ENCODE measurements at places on chromosomes 4 and X.

GRCh38 chr4:160318567-160319220 is 1215.8 kb downstream of the RAPGEF2 start:
- DNase-seq, result no peak

- DNase-seq, result no peak
Observed at GRCh38 chrX:118734909-118735308, 7.5 kb downstream of the IL13RA1 start.

- DNase-seq, result peak; percentile 34
Observed at GRCh38 chrX:24838629-24839028, 144.9 kb downstream of the POLA1 start.

GRCh38 chr4:184253072-184253420 is 35.4 kb upstream of the ENPP6 start:
- no peak for DNase-seq

DNA sequence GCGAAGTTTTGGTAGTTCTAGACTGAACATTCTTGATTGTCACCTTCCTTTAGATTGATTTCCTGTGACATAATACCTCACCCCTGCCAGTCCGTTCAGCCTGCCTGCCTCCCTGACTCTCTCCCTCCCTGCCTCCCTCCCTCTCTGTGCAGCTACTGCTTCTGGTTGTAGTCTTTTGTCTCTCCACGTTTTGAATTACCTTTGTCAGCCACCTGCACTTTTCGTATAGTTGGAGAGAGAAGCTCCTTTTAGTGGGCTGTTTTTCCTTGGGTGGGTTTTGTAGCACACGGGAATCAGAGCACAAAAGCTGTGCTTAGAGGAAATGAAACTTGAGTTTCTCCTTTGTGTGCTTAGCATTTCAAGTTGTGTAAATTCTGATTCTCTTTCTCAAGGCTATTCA is 32.6 kb upstream of the MSMO1 start:
- DNase-seq, result no peak

DNA sequence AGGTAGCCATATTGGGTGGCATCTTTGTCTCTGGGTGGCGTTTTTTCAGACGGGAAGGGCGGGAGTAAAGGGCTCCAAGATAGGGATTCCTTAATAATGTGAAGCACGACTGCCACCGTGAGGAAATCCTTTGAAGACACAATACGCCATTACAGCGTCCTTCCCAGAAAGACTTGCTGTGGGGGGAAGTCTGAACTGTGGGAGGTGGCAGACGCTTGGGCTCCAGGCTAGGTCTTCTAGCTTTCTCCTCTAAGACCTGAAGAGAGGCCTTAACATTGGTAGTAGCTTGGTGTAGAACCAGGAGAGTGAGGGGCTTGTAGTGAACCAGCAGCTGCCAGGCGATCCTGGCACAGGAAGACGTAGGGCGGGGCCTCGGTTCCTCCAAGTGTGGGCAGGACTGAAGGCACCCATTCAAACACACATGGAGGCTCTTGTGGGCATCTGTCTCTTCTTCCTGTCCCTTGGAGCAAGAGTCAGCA is 197.3 kb downstream of the OR13H1 start:
- peak; percentile 79 for DNase-seq

- DNase-seq, result no peak
Observed at GRCh38 chr4:104424475-104424941, 70.2 kb downstream of the CXXC4 start.

DNA sequence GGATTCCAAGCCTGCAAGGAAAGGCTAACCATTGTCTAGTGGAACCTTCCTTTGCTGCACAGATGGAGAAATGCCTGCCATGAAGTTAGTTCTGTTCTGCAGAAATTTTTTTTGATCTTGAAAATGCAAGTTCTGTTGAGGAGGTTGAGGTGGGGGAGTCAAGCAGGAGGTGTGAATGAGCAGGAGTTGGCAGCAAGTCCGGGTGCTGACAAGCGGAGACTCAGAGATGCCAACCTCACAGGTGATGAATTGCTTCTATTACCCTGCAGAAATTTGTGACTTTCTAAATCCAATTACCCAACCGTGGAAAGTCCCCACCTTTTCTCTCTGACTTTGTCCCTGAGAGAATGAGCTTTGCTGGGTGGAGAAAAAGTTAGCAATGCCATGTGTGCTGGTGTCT is 350.1 kb downstream of the DHRSX start:
- DNase-seq, result no peak

- DNase-seq, result peak; percentile 39
Observed at GRCh38 chr4:104879367-104879766, 267.3 kb upstream of the TET2 start.

- no peak for DNase-seq
Observed at GRCh38 chr4:78311306-78311705, 240.3 kb upstream of the ANXA3 start.

- peak; percentile 27 for DNase-seq
Observed at GRCh38 chr4:104973708-104974107, 173.0 kb upstream of the TET2 start.

GRCh38 chrX:75096331-75096730 is 59.8 kb downstream of the ABCB7 start:
- no peak for DNase-seq

GRCh38 chr4:100977746-100978397 is 369.5 kb downstream of the PPP3CA start:
- no peak for DNase-seq

DNA sequence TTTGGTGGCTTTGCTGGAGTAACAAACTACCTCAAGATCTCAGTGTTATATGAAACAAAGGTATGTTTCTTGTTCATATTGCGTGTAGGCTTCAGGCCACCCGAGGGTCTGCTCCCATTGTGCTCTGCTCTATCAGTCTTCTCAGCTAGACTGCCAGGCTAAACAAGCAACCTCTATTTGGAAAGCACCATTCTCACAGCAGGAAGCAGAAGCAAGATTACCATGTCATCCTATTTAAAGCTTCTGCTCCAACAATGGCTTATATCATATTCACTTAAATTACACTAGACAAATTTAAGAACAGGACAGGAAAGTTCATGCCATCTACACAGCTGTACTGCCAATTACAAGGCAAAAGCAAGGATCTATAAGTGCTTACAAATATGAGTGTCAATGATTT is 385.8 kb downstream of the PPARGC1A start:
- DNase-seq, result no peak

DNA sequence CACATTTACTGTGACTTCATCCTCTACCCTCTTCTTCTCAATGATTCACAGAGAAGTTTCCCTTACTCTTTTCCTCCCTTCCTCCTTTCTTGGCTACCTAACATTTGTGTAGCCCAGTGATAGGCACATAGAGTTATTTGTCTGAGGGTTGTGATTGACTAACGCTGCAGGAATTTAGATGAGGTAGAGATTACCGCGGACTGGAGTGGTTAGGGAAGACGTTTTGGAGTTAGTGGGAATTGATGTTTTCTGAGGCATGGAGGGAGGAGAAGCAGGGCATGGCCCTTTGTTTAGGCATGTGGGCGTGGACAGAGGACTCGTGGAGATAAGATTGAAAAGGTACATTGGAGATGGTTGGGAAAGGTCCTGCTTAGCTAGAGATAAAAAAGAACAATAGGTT is 246.7 kb downstream of the GPAT3 start:
- no peak for DNase-seq

Data from activated CD4-positive, alpha-beta T cell treated with anti-CD3 and anti-CD28 coated beads, Interleukin-2, Interleukin-4, amounts not matched to agents 100 ng/mL and 50 ng/mL, durations not matched to agents 16 hours and 8 hours (primary cell).